T1000 (cell line): ENCODE measurements at places on chromosomes 1 and 21.
A peak's percentile ranks its signal among the peaks of the same experiment; 100 is the strongest.

- no peak for DNase-seq
These were observed 19.3 kb upstream of the NPL start for GRCh38 chr1:182770232-182770631.

DNA sequence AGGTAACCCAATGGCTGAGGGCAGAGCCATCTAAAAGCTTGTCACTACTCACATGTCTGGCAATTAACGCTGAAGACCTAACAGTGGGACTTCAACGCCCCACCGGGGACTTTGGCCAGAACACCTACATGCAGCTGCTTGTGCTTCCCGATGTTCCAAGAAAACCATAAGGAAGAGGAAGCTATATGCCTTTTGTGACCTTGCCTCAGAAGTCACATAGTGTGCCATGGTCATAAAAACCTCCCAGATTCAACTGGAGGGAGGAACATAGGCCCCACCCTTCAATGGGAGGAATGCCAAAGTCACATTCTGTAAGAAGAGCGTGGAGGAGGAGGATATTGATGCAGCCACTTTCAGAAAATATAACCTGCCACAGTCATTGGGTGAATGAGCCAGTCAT lies 147.8 kb upstream of the MAGI3 start:
- DNase-seq, result no peak

- DNase-seq, result no peak
These were observed 44.4 kb upstream of the LRRC8C start for GRCh38 chr1:89588480-89588879.

DNA sequence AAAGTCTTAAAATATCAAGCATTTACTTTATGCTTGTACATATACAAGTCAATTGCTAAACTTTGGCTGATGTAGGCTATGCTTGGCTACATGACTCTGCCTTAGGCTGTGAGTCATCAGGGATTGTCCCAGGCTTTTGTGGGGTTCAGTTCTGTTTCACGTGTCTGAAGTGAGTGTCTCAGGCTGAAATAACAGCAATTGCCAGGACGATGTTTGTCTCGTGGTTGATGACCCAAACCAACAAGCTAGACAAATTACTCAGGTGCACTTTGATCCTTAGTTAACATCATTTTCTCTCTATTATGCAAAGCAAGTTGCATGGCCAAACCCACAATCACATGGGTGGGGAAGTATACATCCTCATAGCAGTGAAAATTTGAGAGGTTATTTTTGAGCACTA lies 410.1 kb downstream of the BRINP3 start:
- DNase-seq, result peak; percentile 45

DNA sequence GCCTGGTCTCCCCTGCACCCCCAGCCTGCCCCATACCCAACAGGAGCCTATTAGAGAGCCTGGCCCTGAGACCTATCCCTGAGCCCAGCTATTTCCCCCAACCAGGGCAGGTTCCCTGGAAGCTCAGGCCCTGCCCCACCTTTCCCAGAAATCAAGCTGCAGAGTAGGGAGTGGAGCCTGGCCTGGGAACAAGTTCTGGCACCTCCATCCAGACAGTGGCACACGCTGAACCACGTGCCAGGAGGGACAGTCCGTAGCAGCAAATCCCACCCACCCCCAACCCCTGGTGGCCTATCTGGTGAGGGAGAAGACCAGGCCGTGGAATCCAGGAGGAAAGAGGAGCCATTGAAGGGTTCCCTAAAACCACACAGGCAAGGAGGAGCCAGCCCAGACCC lies 22.6 kb downstream of the TNNT2 start:
- no peak for DNase-seq
